Renal cortex interstitium (tissue), 15 donors: ENCODE measurements at places on chromosomes 12 and 14.

GRCh38 chr14:97640031-97640430, 842.8 kb downstream of the VRK1 start:
- DNase-seq, result no peak

- no peak for DNase-seq
These were observed 472.7 kb upstream of the FLRT2 start for GRCh38 chr14:85057221-85057620.

GRCh38 chr14:72236629-72237028, 304.4 kb downstream of the RGS6 start:
- no peak for DNase-seq

- no peak for DNase-seq
These were observed 12.6 kb downstream of the RASSF8 start for GRCh38 chr12:25970916-25971653.

GRCh38 chr12:122753319-122753650, 661 bp downstream of the DENR start:
- no peak for DNase-seq

GRCh38 chr12:105455261-105455660, 124.8 kb downstream of the C12orf75 start:
- no peak for DNase-seq

- no peak for DNase-seq
These were observed 9.2 kb upstream of the RAD52 start for GRCh38 chr12:958588-959123.

DNA sequence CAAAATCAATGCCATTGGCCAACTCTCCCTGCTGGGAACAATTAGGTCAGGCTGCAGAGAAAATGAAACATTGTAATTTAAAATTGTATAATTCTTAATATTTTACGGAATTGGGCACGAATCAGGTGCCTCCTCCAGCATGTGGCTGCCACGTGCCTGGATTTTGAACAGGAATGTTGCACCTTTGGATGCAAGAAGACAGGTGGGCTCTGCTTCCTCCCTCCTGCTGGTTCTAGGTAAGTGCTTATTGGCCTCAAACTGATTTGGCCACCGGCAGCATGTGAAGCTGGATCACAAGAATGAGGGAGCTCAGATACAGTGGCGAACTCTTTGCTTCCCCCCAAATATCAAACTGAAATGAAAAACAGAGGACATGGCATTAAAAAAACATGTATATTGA, 1559.9 kb upstream of the FLRT2 start:
- DNase-seq, result no peak

- DNase-seq, result no peak
These were observed 105.0 kb downstream of the FAR2 start for GRCh38 chr12:29253906-29254625.

DNA sequence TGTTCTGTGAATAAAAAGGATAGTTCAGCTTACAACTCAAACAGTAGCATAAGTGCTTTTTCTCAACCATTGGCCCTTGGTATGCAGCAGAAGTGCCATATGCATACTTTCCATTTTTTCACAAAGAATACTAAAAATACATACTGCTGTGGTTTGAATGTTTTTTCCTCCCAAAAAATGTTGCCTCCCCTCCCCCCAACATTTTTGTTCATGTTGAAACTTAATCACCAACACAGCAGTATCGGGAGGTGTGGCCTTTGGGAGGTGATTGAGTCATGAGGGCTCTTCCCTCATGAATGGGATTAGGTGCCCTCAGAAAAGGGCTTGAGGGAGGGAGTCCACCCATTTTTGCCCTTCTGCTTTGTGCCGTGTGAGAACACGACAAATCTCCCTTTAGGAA, 198.6 kb downstream of the ESR2 start:
- DNase-seq, result no peak

DNA sequence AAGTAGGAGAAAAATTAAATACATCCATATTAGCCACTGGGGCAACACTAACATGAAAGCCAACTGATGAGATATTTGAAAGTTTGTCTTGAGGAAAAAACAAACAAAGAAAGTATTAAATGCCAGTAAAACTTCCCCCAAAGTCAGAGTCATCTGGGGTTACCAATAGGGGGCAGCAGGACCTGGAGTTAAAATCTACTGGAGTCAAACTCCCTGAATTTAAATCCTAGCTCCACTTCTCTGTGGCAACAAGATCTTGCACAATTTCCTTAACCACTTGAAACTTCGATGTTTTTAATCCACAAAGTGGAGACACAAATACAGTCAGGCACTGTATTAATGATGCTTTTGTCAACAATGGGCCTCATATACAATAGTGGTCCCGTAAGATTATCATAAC, 14.4 kb downstream of the PLEKHG7 start:
- no peak for DNase-seq

DNA sequence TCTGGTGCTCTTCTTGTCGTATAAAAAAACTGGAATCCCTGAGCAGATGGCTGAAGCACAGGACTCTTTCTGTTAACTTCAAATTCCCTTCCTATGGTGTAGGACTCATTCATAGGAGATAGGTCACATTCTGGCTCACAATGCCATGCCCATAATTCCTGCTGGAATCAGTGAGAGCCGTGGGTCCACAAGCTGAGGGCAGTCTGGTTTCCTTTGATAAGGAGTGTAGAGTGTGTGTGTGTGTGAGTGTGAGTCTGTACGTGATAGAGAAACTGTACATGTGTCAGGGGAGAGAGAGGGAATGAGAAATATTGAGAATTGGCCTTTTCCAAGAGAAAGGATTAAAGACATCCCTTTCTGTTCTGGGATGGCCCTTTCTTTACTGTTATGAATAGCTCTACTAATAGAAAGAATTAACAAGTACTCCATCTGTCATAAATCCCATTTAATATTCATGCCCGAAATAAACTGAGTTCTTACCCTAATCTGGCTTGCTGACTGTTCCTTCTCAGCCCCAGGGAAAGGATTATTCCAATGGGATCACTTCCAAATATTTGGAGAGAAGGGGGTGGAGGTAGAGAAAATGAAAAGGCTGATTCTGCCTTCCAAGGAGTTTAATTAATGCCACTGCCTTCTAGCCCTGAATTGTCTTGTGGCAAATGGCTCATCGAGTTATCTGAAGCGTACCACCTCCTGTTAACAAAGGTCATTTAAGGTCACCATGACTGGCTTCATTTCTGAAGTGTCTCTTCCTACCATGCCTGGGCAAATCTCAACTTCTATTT, 79.0 kb downstream of the TMX1 start:
- DNase-seq, result no peak

GRCh38 chr12:46825591-46826414, at the start of gene SLC38A4:
TSS of gene SLC38A4 (minus strand) at chr12:46825997. CDS start at chr12:46793071, 32,926 bp downstream.
- DNase-seq, result no peak

DNA sequence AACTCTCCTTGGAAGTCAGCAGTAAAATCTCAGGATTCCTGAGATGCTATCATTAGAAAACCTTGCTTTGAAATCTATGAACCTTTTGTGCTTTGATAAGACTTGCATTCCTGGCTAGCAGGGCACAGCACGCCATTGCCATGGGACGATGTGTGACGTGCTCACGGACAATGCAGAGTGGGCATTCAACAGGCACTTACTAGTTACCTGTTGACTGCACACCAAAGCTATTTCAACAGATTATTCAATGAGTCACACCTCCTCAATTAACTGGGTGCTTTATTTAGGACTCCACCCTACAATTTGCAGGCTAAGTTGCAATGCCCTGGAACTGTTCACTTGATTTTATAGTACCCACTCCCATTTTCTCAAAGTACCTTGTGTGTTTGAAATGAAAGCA, 11.3 kb downstream of the NOS1 start:
- no peak for DNase-seq

DNA sequence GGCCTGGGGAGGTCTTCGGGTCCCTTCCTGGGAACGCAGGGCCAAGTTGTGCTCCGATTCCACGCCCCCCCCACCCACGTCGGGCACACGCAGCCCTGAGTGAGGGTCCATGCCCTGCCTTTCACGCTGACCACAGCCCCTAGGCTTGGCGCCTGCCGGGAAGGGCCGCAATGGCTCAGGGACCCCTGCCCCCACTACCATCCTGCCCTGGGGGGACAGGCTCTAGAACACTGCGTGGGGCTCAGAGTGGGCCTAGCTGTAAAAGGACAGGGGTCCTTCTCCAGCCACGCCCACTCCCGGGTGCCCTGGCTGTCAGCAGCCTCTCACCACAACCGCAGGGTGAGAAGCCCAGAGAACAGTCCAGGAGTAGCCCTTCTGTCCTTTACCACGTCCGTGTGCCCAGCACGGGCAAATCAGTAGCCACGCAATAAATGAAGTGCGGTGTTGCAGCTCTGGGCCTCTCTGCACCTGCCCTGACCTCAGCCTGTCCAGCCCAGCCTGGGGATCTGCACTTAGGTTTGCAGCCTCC, 9.4 kb upstream of the GPR68 start:
- no peak for DNase-seq

GRCh38 chr14:25436906-25437305, 387.0 kb upstream of the STXBP6 start:
- DNase-seq, result no peak

GRCh38 chr14:72699852-72700257, 194.0 kb downstream of the DPF3 start:
- no peak for DNase-seq

GRCh38 chr12:121537814-121538698, 42.8 kb downstream of the KDM2B start:
- no peak for DNase-seq

DNA sequence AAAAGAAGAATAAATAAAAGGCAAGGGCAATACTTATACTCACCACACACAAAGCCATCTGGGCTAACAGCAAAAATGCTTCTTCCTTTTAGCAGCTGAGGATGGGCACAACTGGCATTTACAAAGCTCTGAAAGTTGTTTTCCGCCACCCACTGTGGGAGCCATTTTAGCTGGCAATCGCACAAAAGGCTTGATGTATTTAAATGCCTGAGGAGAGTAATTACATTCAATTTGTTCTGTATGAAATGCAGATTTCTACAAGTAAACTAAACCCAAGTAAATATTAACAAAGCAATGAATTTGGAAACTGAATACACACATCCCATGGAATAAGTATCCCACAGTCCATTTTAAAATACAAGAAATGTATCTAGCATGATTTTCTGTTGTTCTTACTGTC, 37.5 kb downstream of the LRIG3 start:
- DNase-seq, result no peak

- no peak for DNase-seq
These were observed 148.8 kb upstream of the SFSWAP start for GRCh38 chr12:131561891-131562684.

DNA sequence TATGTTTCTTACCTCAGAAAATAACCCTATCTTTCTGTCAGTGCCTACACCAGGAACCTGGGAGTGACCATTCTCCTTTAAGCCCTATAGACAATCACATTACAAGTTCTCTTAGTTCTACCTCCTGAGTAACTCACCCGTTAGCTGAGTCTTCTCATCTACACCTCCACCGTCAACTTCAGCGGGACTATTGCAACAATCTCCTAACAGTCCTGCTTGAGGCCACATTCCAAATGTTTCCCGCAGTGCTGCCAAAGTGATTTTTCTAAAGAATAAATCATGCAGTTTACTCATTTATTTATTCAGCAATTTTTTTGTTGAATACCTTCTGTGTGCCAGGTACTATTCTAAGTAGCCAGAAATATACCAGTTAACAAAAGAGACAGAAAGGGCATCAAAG, 285.0 kb upstream of the GRIP1 start:
- DNase-seq, result no peak

GRCh38 chr12:88247241-88247643, 105.1 kb downstream of the TMTC3 start:
- DNase-seq, result no peak

- DNase-seq, result no peak
These were observed 16.8 kb downstream of the SCAF11 start for GRCh38 chr12:45973526-45973925.

- DNase-seq, result no peak
These were observed at the start of gene OR6C70 for GRCh38 chr12:55470088-55470829. TSS of gene OR6C70 (minus strand) at chr12:55470138. CDS start at chr12:55470138, 0 bp downstream.

DNA sequence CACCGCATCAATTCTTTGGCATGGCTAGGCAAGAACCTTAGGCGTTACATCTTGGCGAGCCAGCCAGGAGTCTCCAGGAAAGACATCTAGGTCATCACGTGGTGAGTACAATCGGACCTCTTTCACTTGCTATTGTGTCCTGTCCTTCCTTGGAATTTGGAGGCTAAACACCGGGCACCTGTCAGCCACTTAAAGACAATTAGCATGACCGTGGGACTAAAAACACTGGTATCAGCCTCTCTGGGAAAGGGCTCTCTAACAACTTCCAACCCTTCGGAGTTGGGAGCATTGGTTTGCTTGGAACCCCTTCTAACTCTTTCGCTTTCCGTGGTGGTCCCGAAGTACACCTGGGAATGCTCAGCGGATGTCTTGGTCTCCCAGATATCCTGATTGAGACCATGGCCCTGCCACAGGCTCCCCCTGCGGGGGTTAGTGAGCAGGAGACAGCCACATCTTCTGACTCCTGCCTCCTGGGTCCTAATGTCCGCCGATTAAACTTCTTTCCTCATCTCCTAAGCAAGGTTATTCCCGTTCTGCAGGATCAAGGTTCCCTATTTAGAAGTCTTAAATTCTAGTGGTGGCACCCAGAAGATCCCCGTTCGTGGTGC, 971.7 kb downstream of the FSCB start:
- no peak for DNase-seq

DNA sequence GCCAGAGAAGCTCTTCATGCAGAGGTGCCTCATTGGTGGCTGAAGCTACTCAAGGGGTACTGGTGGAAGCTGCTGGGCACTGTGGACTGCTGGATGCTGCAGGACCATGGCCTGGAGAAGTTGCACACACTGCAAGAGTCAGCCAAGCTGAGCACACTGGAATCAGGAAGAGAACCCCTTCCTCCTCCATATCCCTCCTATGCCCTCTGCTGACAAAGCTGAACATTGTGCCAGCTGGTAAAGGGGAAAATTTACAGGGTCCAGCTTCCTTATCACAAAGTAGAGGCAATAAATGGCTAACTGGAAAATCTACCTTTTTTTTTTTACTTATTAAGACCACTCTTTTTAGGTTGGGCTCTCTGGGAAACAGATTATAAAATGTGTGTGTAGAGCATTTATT, 6.5 kb downstream of the CCDC175 start:
- DNase-seq, result no peak

- no peak for DNase-seq
These were observed 207.9 kb downstream of the NUAK1 start for GRCh38 chr12:105930557-105931503.

DNA sequence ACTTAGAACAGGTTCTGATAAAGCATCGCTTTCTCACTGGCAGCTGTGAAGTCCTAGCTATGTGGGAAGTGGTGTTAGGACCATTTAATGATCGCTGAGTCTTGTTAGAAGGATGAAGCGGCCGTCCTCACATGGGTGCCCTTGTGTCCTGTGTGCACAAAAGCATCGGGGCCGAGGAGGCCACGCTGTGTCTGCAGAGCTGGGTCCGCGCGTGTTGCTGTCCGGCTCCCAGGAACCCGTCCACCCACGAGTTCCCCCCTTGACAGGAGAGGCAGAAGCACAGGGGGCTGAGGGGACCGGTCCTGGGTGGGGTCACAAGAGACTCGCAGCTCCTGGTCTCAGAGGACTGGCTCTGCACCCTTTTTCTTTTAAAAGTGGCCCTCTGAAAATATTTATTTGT, 90.4 kb downstream of the ADGRD1 start:
- DNase-seq, result no peak
